ENCODE measurements at places on chromosomes 3 and 15.

DNA sequence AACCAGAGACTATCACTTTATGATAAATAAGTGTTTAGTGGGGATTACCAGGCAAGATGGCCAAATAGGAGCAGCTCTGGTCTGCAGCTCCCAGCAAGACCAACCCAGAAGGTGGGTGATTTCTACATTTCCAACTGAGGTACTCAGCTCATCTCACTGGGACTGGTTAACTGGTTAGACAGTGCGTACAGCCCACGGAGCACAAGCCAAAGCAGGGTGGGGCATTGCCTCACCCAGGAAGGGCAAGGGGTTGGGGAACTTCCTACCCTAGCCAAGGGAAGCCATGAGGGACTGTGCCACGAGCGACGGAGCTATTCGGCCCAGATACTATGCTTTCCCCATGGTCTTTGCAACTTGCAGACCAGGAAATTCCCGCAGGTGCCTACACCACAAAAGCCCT, 171.0 kb downstream of the CTNNB1 start:
- DNase-seq, result no peak

GRCh38 chr3:16240229-16241023, 24.3 kb downstream of the DPH3 start:
- peak; percentile 24 for DNase-seq

DNA sequence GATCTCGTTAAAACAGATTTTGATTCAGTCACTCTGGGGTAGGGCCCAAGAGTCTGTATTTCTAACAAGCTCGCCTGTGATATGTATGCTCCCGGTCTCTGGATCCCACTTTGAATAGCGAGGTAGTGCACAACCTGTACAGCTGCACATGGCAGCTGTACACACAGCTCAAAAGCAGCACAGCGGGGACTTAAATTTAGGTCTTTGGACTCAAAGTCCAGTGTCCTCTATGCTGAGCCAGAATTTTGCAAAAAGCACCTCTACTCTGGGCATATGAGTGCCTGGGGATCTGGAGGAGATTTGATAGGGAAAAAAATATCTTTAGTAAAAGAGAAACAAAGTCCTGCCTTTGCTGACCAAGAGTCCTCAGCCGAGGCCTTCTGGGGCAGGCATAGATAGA, 83.1 kb downstream of the HMG20A start:
- no peak for DNase-seq

DNA sequence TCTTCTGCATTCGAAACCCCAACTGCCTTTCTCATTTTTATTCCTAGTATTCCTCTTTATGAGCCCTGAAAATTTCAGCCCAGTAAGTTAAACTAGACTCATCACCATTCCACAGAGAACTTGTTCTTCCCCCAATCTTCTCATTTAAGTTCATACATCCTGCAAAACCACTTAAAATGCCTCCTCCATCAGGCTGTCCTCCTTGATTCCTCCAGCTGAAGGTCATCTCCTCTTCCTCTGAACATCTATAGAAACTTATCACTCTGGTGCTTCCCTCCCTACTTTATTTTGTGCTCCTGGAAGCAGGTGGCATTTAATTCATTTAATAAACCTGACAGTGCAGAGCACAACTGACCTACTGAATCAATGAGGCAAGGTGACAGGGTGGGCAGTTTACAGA, 38.3 kb downstream of the VGLL4 start:
- DNase-seq, result no peak

DNA sequence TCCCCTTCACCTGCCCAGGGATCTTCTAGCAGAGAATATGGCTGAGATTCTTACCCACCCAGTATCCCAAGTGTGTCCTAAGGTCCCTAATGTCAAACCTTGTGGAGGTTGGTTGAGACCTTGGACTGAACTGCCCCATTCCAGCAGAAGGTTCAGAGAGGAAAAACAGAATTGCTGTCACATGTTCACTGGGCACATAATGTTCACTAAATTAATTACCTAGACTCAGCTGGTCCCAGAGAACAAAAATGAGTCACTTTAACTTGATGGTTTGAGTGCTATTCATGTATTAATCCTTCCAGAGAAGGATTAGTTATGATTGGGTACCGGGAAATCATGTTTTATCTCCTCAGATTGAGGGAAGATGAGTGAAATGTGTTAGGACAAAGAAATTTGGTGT, 171.3 kb upstream of the GADL1 start:
- DNase-seq, result no peak

GRCh38 chr15:60479361-60480110, 594 bp upstream of the ICE2 start:
- DNase-seq, result peak; percentile 31

- no peak for DNase-seq
These were observed 998.6 kb downstream of the NAALADL2 start for GRCh38 chr3:175857666-175858270.

- peak; percentile 67 for DNase-seq
These were observed 40.7 kb downstream of the SNRK start for GRCh38 chr3:43326891-43327581.

GRCh38 chr3:57227930-57228751, 612 bp downstream of the APPL1 start:
- peak; percentile 89 for DNase-seq

DNA sequence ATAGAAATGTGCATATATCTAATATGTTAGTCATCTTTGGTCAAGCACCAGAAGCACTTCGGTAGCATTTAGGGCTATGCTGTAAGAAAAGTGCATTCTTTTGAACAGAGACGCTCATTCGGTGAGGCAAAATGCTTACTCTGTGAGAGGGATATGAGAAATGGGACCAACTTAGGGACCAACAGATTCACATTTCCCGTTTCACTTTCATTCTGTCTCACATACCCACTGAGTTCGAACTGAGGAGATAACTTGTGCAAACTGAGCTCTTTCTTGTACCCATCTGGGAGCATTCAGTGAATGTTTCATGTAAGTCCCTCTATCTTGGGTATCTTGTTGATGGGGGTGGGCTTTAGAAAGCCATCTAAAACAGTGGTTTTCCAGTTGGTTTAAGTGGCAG, 135.3 kb downstream of the FEZF2 start:
- peak; percentile 25 for DNase-seq

DNA sequence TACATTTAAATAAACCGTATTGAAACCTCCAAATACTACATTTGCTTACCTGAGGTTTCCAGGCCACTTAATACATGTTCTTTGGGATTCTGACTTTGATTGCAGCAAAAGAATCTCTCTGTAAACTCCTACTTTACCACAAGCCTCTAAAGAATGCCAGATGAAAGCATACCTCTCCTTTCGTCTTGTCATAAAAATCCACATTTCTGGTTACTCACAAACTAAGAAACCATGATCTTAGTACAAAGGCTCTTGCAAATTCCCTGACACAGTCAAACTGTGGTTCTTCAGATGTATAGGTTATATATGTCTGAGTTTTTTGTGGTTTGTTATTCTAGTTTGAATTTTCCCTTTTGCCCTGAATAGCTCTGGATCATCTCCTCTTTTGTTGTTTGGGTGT, 188.4 kb downstream of the RAP2B start:
- DNase-seq, result no peak

- DNase-seq, result peak; percentile 52
These were observed 38.2 kb upstream of the RNF7 start for GRCh38 chr3:141699897-141700296.

DNA sequence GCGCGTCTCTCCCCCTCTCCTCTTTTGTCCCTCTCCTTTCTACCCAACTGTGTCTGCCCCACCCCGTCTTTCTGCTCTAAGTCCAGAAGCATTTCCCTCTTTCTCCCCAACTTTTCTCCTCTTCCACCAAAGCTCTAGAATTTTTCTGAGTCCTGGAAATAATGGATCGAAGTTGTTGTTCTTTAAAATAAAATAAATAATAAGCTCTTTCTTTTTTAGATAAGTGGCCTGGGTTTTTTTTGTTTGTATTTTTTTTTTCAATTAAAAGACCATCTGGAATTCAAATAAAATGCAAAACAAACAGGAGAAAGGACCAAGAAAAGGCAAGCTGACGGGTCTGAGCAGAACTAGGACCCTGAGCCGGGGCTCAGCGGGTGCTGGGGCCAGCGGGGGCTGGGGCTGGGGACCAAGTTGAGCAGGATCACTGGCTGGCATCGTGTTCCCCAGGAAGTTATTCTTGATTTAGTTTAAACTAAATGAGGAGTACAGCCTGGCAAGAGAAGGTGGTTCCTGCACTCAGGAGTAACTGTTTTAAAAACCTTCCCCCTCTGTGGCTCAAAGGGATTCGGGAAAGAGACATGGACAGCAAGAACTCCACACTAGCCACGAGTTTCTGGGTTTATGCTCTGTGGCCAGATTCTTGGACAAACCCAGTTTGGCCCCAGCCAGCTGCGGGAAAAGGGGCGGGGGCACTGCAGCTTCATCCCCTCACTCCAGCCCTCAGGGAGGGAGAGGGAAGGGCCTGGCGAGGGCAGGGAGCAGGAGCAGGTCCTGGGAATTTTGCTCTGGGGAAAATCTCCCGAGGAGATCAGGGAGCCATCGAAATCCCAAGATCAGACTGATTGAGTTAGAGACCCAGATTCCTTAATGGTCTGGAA, 8.4 kb downstream of the GATA2 start:
- DNase-seq, result no peak

GRCh38 chr3:111923095-111923771, 55.6 kb upstream of the ABHD10 start:
- no peak for DNase-seq

DNA sequence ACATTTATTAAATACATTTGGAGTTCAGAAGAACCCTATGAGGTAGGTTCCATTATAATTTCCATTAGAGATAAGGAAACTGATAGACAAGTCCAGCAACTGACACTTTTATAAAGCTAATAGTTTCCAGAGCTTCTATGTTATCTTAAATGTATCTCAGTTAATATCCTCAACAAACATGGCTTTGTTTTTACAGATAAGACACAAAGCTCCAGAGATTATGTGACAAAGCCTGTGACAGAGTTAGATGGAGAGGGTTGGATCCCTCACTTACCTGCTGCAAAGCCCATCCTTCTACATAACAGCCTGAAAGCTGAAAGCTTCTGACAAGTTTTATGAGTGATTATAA, 473 bp upstream of the COMMD2 start:
- DNase-seq, result no peak

DNA sequence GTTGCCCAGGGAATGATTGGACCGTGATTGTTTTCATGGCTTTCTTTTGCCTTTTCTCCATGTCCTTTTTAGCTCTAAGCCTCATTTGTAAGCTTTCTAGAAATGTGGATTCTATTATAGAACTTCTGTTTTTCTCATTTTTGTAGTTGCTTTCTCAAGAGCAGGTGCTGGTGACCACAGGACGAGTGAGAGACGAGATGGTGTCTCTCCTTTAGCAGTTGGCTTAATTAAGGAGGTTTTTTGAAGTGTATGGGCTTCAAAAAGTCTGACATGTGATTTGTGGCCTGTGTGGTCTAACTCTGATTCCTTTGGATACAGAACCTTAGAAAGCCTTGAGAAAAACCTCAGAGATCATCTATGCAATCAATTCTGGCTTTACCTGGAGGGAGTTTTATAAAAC, 292.8 kb downstream of the LPP start:
- DNase-seq, result no peak

- no peak for DNase-seq
These were observed 20.2 kb upstream of the SKOR1 start for GRCh38 chr15:67805008-67805665.

GRCh38 chr15:23690450-23690852, 3.3 kb upstream of the NDN start:
- peak; percentile 98 for DNase-seq

DNA sequence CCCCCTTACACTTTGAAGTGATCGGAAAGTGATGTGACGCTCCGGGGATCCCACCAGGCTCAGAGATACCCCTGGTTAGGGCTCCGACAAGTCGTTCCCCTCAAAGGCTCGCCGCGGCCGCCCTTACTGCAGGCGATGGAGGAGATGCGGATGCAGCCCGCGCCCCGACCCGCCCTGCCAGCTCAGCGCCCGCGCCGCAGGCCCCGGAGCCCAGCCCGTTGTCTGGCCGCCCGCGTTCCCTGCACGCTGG, 228 bp downstream of the GLT8D1 start:
- no peak for DNase-seq

GRCh38 chr15:70504299-70504951, 258.9 kb downstream of the UACA start:
- DNase-seq, result peak; percentile 76

DNA sequence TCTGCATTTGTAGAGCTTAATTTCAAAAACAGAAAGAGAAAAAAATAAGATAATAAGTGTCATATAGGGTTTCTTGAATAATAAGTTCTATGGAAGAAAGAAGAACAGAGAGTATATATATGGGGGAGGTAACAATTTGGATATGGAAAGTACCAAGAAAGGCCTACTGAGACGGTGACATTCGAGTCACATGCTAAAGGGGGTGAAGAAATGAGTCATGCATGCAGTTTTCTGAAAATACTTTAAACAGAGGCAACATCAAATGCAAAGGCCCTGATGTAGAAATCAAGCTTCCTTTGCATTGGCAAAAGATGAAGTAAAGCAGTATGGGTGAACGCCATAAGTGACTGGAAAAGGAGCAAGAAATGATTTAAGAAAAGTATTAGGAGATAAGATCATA, 371.6 kb upstream of the ZNF385D start:
- DNase-seq, result no peak

- DNase-seq, result no peak
These were observed 1.2 kb downstream of the ZNF770 start for GRCh38 chr15:34986771-34987480.

GRCh38 chr15:84937144-84937543, 44.5 kb upstream of the PDE8A start:
- peak; percentile 34 for DNase-seq

GRCh38 chr3:46860017-46860809, 3.0 kb downstream of the MYL3 start:
- DNase-seq, result no peak

Data from muscle of leg (tissue), 16 donors.